ENCODE measurements at places on chromosomes 2 and 18. TPM values are rescaled to one million over a fixed set of nuclear protein-coding genes. Genes with fewer than 3 reads are reported as not detected.
A peak's percentile ranks its signal among the peaks of the same experiment; 100 is the strongest.

DNA sequence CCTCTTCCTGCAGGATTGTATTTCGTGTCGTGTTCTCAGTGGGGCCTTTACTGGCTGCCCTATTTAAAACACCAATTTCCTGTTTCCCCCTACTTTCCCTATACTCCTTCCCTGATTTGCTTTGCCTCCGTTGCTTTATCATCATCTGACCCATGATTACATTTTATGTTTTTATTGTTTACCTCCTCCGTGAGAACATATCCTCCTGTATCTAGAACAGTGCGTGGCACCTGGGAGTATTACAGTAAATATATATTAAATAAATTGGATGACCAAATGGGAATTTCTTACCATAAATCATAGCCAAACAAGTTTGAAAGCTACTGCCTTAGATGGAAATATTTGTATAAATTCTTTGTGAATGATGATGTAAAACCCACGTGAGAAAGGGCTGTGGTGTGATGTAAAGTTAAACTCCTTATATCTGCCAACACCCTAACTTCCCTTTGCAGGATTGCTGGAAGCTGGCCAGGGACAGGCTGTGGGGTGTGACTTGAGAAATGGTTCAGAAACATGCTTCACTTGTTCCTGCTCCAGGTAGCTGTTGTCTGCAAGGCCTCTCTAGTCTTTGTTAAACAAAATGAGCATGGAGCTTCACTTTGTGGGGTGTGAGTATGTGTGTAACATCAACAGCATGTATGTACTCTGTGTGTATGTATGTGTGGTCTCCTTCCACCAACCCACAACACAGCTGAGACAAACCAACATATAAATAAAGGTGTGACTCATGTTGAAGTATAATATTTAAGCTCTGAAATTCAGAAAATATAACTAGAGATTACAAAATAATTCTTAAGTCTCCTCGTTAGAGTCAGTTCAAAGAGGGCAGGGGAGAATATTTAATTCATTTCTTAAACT is 40.3 kb downstream of the LHCGR start:
- DNase-seq, result no peak

GRCh38 chr18:48819276-48819675 is 131.5 kb downstream of the SMAD7 start:
- no peak for DNase-seq

DNA sequence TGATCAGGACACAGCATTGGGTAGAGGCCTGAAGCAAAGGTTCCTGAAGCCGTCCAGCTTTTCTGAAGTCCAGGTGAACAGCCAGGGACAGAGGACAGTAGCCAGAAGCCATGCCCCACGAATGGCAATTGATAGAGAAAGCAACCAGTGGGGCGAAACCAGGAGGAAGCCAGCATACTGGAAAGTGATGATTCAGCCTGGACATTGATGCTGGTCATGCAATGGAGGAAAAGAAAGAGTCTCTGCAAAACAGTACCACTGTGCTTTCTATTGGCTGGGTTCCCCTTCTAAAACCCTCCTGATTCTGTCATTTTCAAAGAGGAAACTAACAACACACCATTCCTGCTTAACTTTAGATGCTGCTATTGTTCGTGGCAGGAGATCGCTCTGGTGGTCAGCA is 221.4 kb upstream of the EPAS1 start:
- peak; percentile 67 for DNase-seq

DNA sequence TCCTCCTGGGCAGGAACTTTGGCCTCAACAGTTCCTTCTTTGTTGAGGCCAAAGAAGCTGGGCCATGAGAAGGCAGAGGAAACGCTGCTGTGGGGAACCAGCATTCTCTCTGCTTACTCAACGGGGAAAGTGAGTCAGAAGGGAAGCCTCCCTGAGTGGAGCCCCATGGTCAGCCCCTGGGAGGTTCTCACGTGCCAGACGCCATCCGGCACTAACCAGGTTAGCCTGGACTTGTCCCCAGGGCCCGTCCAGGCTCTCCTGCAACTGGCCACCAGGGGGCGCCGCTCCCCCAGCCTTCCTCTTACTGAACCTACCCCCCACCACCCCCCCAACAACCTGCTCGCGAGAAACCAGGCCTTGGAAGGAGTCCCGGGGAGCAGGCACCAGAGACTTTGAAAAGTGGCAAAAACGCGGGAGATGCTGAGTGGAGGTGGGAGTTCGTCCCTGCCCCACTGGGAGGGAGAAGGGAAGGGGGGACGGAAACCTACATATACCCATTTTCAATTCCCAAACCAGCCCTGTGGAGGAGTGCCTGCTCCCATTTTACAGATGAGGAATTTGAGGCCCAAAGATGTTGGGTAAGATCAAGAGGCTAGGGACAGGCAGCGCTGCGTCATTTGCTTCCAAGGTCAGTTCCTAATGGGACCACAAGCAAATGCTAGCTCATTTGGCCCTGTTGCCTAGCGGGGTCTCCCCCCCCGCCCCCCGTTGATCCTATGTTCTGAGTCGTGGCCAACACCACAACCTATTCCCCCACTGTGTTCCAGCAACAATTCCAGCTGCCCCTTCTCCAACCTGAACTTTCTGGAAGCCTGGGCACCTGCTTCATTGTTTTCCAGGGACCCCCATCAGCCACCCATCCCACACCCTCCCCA is 20.0 kb downstream of the TEX44 start:
- peak; percentile 97 for DNase-seq

DNA sequence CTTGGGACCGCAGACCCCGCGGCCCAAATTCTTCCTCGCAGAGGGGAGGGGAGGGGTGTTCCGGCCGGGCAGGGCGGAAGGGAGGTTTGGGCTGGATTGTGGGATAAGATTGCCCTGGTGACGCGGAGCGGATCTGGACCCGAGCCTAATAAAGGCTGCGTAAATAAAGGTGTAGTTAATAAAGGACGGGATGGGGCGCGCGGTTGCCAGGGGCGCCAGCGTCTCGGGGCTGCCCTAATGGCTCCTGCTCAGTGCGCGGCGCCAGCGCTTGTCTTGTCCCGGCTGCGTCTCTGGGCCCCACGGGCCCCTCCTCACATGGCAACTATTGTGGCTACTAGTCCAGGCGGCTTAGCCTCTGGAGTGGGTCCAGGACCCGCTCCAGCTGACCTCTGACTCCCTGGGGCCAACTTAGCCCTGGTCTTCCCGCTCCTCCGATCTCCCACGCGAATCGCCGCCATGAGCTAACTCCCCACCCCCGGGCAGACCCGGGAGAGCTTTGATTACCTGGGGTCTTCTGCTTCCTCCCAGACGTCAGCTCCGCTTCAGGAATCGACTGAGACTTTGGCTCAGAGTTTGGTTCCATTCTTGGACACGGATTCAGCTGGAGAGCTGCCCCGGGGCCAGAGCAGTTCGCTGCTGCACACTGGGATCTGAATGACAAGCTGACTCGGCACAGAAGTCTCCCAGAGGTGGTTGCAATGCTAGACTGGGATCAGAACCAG is 36.5 kb downstream of the SLC25A52 start:
- no peak for DNase-seq

GRCh38 chr2:236221798-236222197 is 42.4 kb downstream of the ASB18 start:
- no peak for DNase-seq

DNA sequence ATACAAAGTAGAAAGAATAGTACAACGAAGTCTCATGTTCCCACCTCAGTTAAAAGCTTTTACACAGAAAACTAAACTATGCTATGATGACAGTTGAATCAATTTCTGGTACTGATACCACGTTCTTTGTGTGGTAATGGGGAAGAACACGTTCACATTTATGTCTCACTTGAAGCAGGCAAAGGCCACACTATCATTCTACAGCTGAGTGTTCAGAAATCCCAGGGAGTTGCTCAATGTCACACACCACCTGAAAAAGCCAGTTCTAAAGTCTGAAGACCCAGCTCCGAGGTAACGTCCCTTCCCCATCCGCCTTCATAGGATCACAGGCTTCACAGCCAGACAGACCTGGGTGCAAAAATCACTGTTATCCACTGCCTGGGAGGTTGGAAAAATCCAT is 8.9 kb downstream of the RNF149 start:
- no peak for DNase-seq

DNA sequence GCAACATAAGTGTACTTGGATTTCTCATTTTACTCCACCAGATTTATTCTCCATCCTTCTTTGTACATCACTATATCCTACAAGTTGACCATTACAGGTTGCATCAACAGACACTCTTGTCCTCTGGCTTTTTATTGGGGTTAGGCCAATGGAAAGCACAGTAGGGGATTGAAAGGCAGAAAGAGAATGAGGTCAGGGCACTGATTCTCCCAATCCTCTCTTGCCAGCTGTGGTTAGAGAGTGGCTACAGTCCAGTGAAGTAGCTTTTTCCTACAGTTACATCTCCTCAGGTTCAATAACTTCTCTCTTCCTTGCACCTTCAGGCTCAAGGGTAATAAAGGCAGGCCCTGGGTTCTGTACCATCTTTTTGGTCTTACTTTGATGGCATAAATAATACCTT is 20.2 kb upstream of the COL5A2 start:
- no peak for DNase-seq

- DNase-seq, result no peak
Measured at GRCh38 chr18:36378205-36378604, 80.7 kb downstream of the FHOD3 start.

DNA sequence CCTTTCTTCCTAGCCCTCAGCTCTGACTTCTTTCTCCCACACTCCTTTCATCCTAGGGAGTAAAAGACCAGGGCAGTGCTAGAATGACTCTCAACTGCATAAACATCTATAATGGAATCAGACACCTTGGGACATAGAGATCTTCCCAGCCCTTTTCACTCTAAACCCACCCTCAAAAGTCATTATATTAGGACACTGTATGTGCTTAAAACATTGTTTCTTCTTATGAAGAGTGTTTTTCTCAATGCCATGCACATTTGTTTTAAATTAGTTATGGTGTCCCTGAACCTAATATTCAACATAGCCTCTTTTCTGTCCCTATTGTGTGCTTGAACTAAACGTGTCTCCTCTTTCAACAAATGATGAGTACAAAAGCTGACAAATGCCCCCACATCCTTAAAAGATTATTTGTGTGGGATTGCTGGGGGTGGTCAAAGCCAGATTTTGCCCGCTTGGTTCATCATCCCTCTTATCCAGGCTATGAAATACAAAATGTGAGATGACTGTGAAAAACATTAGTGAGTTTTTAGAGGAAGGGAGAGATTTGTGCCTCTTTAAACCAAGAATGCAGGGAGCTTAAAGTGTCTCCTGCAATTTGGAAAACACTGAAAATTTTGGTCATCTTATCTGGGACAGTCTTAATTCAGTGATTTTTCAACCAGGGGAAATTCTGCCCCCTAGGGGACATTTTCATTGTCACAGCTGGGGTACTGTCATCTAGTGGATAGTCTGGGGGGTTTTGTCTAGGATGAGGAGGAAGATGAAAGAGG is 29.0 kb downstream of the SERPINB5 start:
- DNase-seq, result peak; percentile 31

DNA sequence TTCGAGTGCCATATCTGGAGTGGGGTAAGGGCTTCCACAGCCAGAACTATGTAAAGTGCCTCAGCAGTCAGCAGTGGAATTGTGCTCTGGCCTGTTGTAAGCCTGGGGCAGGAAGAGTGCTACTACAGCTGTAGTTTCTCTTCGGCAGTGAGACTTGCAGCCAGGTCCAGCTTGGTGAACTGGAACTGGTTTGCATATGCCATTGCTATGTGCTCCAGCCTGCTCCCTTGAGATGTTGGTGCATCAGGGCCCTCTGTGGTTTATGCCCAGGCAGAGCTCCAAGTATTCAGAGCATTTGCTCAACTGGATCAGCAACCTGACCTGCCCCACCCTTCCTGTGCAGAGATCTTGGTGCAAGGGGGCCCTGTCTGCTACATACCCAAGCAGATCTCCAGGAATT is 47.8 kb downstream of the ZNF804A start:
- no peak for DNase-seq

DNA sequence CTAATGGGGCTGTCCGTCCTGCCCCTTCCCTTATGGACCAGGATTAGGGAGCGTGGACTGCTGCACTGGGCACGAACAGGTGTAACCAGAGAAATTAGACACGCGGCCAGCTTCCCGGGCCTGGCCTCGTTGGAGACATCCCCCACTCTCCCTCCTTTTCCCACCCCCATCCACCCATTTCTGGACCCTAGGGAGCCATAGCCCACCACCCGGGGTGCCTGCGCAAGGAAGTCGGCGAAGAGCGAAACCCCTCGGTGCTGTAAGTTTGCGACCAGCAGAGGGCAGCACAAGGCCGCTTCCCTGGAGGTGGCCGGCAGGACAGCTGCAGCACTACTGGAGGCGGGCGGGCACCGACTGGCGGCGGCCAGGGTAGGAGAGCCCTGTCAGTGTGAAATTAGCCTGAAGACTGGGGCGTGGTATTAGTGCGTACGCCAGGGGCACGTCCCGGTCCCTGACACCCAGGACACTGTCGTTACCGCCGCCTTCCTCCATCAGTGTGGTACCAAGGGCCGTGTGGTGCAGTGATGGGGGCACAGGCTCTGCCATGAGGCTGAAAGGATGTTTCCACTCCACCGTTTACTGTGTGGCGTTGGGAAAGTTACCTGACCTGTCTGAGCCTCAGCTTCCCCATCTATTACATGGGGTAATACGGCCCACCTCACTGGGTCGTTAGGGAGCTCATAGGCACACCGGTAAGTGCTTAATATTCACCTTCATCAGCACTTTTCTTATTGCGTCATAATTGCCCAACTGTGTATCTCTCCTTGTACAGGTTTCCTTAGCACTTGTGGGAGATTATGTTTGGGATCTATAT is 36.0 kb upstream of the CD207 start:
- peak; percentile 83 for DNase-seq

DNA sequence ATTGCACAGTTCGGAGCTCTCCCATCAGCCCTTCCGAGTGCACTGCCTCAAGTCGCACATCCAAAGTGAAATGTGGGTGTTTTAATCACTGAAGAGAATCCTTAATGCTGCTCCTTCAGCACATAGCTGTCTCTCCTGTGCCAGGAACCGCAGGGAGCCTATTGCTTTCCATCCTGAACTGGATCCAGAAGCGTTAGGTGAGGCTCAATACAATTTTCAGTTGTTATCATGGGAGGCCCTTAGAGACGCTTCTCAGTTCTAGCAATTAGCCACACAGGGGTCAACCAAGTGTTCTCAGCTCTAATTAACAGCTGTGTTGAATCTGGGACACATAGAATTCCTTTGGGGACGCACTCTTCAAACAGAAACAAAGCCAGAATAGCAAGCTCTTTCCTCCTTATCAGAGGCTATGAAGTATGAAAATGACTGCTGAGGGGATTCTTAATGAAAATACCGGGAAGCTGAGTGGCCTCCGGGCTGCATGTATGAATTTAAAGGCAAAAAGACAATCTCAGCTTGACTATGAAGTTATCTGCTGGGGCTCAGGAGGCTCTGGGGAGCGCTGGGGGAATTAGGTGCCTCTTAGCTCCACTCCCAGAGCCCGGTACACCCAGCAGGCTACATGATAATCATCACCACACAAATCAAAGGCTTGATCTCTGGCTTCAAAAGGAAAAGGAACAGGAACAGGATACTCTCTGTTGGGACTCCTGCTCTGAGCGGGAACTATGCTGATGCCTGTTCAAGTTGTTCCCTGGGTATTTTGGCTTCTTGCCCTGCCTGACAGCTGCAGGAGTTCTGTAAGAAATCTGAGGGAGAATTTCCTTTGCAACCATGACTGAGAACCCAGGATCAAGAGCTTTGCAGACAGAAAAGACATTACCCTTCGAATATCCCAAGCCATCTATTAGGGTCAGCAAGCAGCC is 55.4 kb upstream of the NCOA1 start:
- peak; percentile 89 for DNase-seq

The SF3B6 gene
- total RNA-seq, result 111 TPM

The ERLEC1 gene
- 45.5 TPM for total RNA-seq

The MORN2 gene
- total RNA-seq, result 8.3 TPM

The TOGARAM2 gene
- total RNA-seq, result under 0.01 TPM

The CHRND gene
- total RNA-seq, result not detected

The MTX2 gene
- total RNA-seq, result 31.7 TPM

The ERICH2 gene
- not detected for total RNA-seq
